ENCODE measurements at places on chromosomes 4 and X.

DNA sequence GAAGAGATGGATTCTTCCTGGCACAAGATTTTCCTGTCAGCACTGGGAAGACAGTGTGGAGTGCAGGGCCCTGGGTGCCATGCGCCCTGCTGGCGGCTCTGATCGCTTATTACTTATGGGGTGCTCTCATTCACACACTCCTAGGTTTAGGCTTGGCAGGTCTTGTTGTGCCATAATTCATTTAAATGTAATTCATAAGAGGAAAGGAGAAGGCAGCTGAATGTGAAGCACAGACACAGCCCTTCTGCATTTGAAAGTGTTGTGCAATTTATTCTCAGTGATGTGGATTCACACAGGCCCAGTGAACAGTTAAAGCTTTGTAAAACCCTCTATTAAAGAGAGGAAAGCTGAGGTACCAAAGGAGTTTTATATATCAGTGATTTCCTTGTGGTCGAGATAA, 249.7 kb downstream of the C4orf33 start:
- no peaks in the 10 kb centered on the region for H3K27me3 ChIP-seq
- H3K4me1 ChIP-seq = no peaks in the 10 kb centered on the region
- no peak overlapping the region for H3K4me3 ChIP-seq
- DNase-seq = no peak
- no peaks in the 10 kb centered on the region for H3K36me3 ChIP-seq

- no peak overlapping the region for H3K27ac ChIP-seq
- peaks cover 11% of the 10 kb centered on the region for H3K36me3 ChIP-seq
Measured at GRCh38 chr4:2366252-2367192, 51.9 kb downstream of the ZFYVE28 start.

- no peaks in the 10 kb centered on the region for H3K4me1 ChIP-seq
- H3K4me3 ChIP-seq = no peak overlapping the region
- H3K27me3 ChIP-seq = no peaks in the 10 kb centered on the region
- no peak overlapping the region for H3K27ac ChIP-seq
- DNase-seq = no peak
Measured at GRCh38 chr4:107065201-107065600, 29.1 kb upstream of the DKK2 start.

GRCh38 chr4:122621016-122621507, at the start of gene IL21:
IL21 (minus strand) TSS chr4:122621066; CDS start chr4:122621011, 55 bp downstream.
- no peak within 1 kb of the TSS for H3K27ac ChIP-seq
- no peaks in the 10 kb centered on the region for H3K27me3 ChIP-seq
- peaks cover 3% of the 10 kb centered on the region for H3K4me1 ChIP-seq
- no peaks in the 10 kb centered on the region for H3K36me3 ChIP-seq
- H3K4me3 ChIP-seq = no peak within 1 kb of the TSS
- DNase-seq = no peak

GRCh38 chr4:153112041-153112441, 92.2 kb upstream of the TRIM2 start:
- H3K4me1 ChIP-seq = peaks cover 46% of the 10 kb centered on the region
- H3K36me3 ChIP-seq = no peaks in the 10 kb centered on the region
- no peaks in the 10 kb centered on the region for H3K27me3 ChIP-seq
- no peak overlapping the region for H3K4me3 ChIP-seq
- no peak for DNase-seq
- H3K27ac ChIP-seq = no peak overlapping the region

All from effector memory CD4-positive, alpha-beta T cell (primary cell).